ENCODE measurements at places on chromosomes 11 and 22.

DNA sequence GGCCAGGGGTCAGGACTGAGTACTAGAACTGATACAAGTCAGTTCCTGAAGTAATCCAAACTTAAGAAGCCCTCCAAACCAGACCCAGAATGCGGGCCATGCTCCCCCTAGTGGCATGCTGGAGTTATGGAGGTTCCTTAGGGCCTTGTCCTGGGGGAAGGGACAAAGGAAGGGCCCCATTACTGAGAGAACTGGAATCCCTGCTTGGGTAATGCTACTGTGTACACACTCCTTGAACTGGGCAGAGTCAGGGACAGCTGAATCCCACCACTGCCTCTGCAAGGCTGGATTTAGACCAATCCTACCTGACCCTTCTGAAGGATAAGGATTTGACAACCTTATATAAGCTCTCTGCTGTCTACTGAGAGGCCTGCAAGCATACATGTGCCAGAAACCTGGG lies 97.3 kb upstream of the AKIP1 start:
- DNase-seq = no peak

DNA sequence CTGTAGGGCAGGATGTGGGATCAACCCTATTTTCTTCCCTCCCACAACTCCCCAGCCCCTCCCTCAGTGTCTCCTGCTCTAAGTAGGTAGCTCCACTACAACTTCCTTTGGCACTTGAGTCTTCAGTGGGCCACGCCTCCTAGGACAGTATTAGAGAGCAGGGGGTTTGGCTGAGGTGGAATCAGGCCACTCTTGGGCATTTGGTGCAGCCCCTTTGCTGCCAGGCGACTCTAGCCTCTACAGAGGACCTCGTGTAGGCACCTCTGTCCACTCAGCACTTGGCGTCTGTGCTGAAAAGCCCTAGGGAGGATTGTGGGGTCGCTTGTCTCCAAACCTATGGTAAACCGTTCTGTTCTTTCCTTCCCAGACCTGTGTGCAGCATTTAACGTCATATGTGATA lies 2.7 kb downstream of the FADD start:
- no peak for DNase-seq

DNA sequence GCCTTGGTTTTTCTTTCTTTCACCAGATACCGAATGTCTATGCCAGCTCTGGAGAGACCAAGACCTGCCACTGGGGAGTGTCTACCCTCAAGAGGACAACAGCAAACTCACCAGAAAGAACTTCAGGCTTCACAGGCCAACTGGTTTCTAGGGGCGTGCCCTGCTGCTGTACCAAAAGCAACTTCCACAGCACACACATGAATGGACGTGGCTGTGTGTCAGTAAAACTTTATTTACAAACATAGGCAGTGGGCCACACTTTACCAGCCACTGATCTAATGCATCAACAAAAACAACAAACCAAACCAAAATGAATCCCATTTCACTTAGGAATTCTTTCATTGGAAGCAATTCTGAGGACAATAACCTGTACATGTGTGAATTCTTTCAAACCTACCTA lies 16.7 kb downstream of the DEAF1 start:
- no peak for DNase-seq

- DNase-seq = no peak
Measured at GRCh38 chr22:19520566-19521305, 3.5 kb downstream of the CLDN5 start.

DNA sequence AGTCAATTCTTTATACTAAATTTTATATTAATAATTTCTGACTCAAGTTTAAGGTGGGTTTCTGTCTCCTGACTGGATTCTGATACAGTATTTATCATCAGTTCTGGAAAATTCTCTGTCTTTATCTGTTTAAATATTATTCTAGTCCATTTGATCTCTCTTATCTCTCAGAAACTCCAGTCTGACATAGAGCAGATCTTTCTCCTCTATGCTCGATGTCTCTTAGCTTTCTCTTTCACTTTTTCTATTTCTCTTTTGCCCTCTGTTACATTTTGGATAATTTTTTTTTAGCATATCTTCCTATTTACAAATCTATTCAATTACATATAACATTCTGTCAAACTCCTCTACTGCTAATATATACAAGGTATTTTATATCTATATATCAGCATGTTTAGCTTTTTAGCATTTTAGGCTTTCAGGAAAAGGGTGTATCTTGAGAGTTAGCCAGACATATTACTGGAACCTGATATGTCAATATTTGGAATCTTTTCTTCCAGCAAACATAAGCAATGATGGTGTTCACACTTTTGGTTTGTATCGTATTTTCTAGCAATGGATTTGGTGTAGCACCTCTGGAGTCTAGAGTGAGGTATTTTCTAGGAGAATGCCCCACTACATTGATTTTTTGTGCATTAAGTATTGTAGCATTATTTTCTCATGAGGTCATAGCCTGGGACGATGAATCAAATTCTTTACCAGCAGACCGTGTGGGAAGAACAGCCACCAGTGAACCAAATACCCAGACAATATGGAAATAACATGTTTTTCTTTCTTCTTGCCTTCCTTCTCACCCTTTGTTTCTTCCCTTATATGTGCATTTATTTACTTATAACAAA lies 4.1 kb upstream of the NNMT start:
- no peak for DNase-seq

DNA sequence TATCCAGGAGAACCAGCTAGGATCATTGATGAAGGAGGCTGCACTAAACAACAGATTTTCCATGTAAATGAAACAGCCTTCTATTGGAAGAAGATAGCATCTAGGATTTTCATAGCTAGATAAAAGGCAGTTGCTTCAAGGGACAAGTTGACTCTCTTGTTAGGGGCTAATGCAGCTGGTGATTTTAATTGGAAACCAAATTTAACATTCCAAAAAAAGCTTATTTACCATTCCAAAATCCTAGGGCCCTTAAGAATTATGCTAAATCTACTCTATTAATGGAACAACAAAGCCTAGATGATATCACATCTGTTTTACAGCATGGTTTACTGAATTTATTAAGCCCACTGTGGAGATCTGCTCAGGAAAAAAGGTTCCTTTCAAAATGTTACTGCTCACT lies 66.5 kb upstream of the GRK2 start:
- no peak for DNase-seq

DNA sequence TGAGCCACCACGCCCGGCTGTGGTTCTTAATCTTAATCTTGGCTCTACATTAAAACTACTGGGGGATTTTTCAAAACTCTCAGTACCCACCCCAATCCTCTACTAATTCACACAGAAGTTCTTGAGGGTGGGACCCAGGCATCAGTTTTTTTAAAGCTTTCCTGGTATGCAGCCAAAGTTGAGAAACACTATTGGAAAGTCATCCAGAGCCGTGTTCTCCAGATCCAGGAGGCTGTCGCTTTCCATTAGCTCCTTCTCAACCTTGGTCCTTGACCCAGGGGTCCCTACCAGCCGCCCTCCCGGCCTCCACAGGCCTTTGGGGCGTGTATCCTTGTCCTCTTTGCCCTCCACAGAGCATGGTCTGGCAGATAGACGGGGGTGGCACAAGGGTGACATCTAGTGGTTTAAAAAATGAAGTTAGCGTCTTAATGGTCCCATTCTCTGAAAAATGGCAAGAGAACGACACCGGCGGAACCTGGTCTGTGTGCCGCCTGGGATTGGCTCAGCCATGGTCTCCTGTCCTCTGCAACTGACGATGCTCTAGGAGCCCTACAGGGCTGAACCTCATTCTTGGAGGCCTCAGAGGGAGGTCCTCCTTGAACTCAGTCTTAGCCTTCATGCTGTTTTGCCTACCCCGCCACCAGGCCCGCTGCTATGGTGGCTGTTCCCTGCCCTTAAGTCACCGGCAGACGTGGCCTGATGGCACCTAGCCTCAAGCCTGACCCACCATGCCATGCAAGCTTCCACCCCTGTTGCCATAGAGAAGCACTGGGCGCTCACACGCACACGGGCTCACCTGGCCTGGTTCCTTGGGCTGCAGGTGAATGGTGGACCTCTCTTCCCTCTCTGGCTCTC lies 152.0 kb upstream of the SYN3 start:
- DNase-seq = no peak

DNA sequence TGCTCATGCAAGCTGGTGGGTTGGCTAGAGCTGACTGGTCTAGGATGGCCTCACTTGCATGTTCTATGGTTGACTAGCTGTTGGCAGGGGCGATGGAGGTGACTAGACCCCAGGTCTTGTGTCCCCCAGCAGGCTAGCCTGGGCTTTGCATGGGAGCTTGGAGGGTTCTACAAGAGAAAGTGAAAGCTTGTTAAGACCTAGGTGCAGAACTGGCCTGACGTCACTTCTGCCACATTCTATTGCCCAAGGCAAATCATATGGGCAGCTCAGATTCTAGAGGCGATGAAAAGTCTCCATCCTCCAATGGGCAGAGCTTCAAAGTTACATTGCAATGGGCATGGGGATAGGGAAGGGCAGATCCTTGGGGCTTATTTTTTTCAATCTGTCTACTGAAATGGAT lies 170.9 kb downstream of the MIAT start:
- no peak for DNase-seq

GRCh38 chr11:110571081-110571720 lies 141.0 kb downstream of the ARHGAP20 start:
- DNase-seq = no peak

Data from activated T-helper 1 cell treated with anti-CD3 and anti-CD28 coated beads, Interleukin-2, amount 50 U/mL, for 16 hours (primary cell).